ENCODE measurements at places on chromosomes 11 and 22.

GRCh38 chr11:72606748-72607468 lies 67.3 kb downstream of the PDE2A start:
- peak overlapping the region; percentile 64 for H3K27ac ChIP-seq
- no peaks in the 10 kb centered on the region for H3K36me3 ChIP-seq
- H3K27me3 ChIP-seq, result no peaks in the 10 kb centered on the region
- no peak for DNase-seq

DNA sequence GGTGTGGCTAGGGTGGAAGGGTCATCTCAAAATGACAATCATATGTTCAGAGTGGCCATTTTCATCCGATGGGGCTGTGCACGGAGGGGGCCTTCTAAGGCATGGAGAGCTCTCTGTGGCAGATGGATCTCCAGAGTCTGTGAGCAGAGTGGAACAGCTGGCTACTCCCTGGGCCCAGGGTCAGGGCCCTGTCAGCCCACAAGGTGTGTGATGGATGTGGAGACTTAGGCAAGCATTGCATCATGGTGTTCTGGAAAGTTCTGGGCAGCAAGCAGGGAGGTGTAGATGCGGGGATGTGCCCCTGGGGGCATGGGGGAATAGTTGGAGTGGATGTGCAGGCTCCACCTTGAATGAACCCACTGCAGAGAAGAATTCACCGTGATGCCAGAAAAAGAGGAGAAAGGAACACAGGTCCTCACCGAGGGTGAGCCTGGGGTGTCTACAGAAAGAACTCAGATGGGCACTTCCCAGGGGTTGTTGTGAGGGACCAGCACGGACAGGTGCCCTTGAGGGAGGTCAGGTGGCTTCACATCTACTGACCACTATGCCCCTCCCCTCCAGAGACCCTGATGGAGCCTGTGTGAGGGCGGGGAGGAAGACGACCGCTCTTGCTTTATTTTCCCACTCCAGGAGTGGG lies 51.1 kb downstream of the CHRDL2 start:
- no peak overlapping the region for H3K27ac ChIP-seq
- peaks cover 30% of the 10 kb centered on the region for H3K4me1 ChIP-seq
- no peaks in the 10 kb centered on the region for H3K27me3 ChIP-seq
- no peak overlapping the region for H3K4me3 ChIP-seq
- DNase-seq, result peak; percentile 48
- H3K36me3 ChIP-seq, result no peaks in the 10 kb centered on the region

GRCh38 chr11:125068368-125068767 lies 5.3 kb downstream of the SLC37A2 start:
- H3K27ac ChIP-seq, result no peak overlapping the region
- H3K4me3 ChIP-seq, result no peak overlapping the region
- H3K36me3 ChIP-seq, result no peaks in the 10 kb centered on the region
- DNase-seq, result no peak

GRCh38 chr11:16902781-16903378 lies 111.3 kb downstream of the PLEKHA7 start:
- H3K36me3 ChIP-seq, result no peaks in the 10 kb centered on the region
- H3K27me3 ChIP-seq, result no peaks in the 10 kb centered on the region
- no peak for DNase-seq
- H3K27ac ChIP-seq, result no peak overlapping the region

DNA sequence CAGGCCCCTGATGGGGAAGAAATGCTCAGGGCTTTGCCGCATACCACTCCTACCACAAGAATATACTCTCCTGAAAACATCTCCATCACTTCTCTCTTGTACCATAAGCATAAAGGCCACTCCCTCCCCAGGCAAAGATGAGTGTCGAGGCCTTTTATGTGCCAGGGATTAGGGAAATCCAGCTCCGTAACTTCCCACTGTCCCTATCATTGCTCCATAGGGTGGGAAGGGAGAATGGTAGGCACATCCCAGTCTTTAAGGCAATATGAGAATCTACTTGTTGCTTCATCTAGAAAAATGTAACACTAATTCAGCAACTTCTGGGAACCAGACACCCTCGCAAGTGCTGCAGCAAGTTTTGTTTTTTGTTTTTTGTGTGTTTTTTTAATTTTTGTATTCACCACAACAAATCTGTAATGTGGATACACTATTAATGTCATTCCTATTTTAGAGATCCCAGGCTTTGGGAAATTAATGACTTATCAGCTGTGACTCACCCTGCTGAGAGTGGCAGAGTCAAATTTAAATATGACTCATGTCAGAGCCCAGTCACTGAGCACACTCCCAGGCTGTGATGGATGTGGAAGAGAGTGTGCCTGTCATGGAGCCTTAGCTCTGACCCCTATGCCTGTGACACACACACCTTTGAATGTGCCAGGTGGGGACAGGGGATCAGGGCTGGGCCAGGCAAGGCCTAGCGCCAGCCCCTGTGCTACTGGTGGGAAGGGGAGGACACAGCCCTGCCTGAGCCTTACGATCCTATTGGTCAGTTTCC lies 23.4 kb downstream of the PANX1 start:
- peaks cover 7% of the 10 kb centered on the region for H3K36me3 ChIP-seq
- no peaks in the 10 kb centered on the region for H3K27me3 ChIP-seq
- no peak overlapping the region for H3K4me3 ChIP-seq
- H3K27ac ChIP-seq, result peak overlapping the region; percentile 42

DNA sequence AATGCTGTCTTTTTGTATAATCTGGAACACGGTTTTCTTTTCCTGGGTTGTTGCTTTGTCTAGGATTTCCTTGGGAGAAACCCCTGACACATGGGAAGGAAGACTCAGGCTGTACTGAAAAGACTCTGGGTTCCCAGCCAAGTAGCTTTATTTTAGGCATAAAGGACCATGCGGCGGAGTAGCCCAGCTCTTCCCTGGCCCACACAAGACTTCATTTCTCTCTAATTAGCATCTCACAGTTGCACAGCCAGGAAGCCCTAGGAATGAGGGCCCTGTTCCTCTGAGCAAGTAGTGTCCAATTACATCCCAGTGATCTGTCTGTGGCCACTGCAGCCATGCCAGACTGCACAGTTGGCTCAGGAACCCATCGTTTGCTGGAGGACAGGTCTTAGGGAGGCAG lies 319.5 kb downstream of the TENM4 start:
- H3K4me3 ChIP-seq, result no peak overlapping the region
- DNase-seq, result no peak
- no peak overlapping the region for H3K27ac ChIP-seq

GRCh38 chr11:62399172-62399877 lies 19.5 kb upstream of the SCGB1A1 start:
- H3K27ac ChIP-seq, result peak overlapping the region; percentile 79
- peaks cover 8% of the 10 kb centered on the region for H3K4me1 ChIP-seq
- no peaks in the 10 kb centered on the region for H3K27me3 ChIP-seq
- peak; percentile 50 for DNase-seq
- H3K4me3 ChIP-seq, result no peak overlapping the region

GRCh38 chr11:18314784-18315523 lies 7.0 kb downstream of the HPS5 start:
- no peak overlapping the region for H3K4me3 ChIP-seq
- DNase-seq, result no peak
- peak overlapping the region; percentile 49 for H3K27ac ChIP-seq
- H3K4me1 ChIP-seq, result no peaks in the 10 kb centered on the region
- peaks cover 9% of the 10 kb centered on the region for H3K36me3 ChIP-seq
- H3K27me3 ChIP-seq, result no peaks in the 10 kb centered on the region

GRCh38 chr22:30694640-30695350 lies at the start of gene OSBP2:
OSBP2 (plus strand) TSS chr22:30694874; CDS start chr22:30694910, 36 bp downstream.
- DNase-seq, result no peak
- H3K4me3 ChIP-seq, result peak within 1 kb of the TSS; percentile 46
- H3K4me1 ChIP-seq, result peaks cover 13% of the 10 kb centered on the region
- H3K36me3 ChIP-seq, result no peaks in the 10 kb centered on the region
- H3K27me3 ChIP-seq, result no peaks in the 10 kb centered on the region

DNA sequence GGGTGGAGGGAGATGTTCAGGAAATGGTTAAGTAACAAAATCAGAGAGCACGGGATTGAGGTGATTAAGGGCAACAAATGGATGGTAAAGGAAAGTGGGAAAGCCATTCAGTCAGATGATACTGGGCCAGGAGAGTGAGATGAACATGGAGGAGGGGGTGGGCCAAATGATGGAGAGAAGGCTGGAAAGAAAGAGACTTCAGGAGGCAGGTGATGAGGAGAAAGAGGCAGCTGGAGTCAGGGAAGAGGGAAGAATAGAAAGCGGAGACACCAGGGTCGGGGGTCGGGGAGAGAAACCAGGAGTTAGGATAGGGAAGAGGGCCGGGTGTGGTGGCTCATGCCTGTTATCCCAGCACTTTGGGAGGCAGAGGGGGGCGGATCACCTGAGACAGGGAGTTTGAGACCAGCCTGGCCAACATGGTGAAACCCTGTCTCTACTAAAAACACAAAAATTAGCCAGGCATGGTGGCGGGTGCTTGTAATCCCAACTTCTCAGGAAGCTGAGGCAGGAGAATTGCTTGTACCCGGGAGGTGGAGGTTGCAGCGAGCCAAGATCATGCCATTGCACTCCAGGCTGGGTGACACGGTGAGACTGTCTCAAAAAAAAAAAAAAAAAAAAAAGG lies 4.7 kb upstream of the KDM2A start:
- no peaks in the 10 kb centered on the region for H3K36me3 ChIP-seq
- no peak overlapping the region for H3K4me3 ChIP-seq
- H3K27me3 ChIP-seq, result no peaks in the 10 kb centered on the region
- no peak for DNase-seq

- peaks cover 70% of the 10 kb centered on the region for H3K4me1 ChIP-seq
- DNase-seq, result no peak
- H3K27me3 ChIP-seq, result no peaks in the 10 kb centered on the region
- no peaks in the 10 kb centered on the region for H3K36me3 ChIP-seq
- peak overlapping the region; percentile 99 for H3K27ac ChIP-seq
- H3K4me3 ChIP-seq, result peak overlapping the region; percentile 92
Measured at GRCh38 chr11:117096201-117096991, 1.8 kb downstream of the SIK3 start.

- H3K4me1 ChIP-seq, result peaks cover 13% of the 10 kb centered on the region
- peak overlapping the region; percentile 18 for H3K27ac ChIP-seq
- no peaks in the 10 kb centered on the region for H3K36me3 ChIP-seq
- no peak for DNase-seq
- H3K4me3 ChIP-seq, result no peak overlapping the region
- no peaks in the 10 kb centered on the region for H3K27me3 ChIP-seq
Measured at GRCh38 chr11:44797886-44798606, 71.3 kb downstream of the TSPAN18 start.

- no peaks in the 10 kb centered on the region for H3K36me3 ChIP-seq
- peaks cover 2% of the 10 kb centered on the region for H3K27me3 ChIP-seq
- H3K27ac ChIP-seq, result no peak overlapping the region
- no peak overlapping the region for H3K4me3 ChIP-seq
- no peak for DNase-seq
Measured at GRCh38 chr11:128285321-128285720, 302.0 kb downstream of the ETS1 start.

DNA sequence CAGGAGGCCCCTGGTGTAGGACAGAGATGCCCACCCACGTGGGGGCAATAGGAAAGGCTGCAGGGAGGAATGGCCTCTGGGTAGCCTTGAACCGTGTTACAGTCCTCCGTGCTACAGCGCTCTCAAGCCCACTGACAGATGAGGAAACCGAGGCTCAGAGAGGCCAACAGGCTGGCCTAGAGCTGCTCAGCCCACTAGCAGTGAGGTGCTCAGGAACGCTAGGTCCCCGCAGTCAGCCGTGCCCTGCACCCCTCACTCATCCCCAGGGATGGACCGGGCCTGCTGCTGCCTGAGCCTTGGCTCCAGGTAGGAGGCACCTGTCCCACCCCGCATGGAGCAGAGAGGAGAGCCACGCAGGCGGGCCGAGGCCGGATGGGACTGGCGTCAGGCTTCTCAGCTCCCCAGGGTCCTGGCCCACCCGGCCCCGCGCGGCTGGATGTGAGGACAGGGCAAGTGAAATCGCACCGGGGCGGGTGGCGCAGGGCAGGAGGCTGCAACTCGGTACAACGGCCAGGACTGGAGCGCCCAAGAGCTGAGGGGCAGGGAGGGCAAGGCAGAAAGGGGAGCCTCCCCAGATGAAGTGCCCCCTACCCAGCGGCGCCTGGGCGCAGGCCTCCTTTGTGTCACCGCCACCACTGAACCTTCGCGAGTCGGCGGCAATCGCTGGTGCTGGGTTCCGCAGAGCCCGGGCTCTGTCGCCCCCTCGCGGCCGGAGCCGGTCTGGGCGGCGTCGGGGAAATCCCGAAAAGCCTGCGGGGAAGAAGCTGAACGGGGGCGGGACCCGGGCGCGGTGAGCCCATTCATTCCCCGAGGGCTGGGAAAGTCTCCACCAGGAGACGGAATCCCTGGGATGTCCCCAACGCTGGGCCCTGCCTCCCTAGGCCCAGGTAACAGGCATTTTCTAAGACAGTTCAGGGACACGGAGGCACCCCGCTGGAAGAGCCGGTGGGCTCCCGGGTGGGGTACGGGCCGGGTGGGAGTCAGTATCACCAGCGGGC lies 8.4 kb upstream of the SLC2A11 start:
- peak; percentile 90 for DNase-seq
- no peaks in the 10 kb centered on the region for H3K36me3 ChIP-seq
- H3K4me3 ChIP-seq, result no peak overlapping the region
- peaks cover 22% of the 10 kb centered on the region for H3K4me1 ChIP-seq
- H3K27me3 ChIP-seq, result peaks cover 5% of the 10 kb centered on the region
- H3K27ac ChIP-seq, result no peak overlapping the region

- DNase-seq, result no peak
- H3K36me3 ChIP-seq, result no peaks in the 10 kb centered on the region
- H3K27me3 ChIP-seq, result no peaks in the 10 kb centered on the region
- no peaks in the 10 kb centered on the region for H3K4me1 ChIP-seq
Measured at GRCh38 chr11:125923012-125923579, 18.8 kb downstream of the DDX25 start.

DNA sequence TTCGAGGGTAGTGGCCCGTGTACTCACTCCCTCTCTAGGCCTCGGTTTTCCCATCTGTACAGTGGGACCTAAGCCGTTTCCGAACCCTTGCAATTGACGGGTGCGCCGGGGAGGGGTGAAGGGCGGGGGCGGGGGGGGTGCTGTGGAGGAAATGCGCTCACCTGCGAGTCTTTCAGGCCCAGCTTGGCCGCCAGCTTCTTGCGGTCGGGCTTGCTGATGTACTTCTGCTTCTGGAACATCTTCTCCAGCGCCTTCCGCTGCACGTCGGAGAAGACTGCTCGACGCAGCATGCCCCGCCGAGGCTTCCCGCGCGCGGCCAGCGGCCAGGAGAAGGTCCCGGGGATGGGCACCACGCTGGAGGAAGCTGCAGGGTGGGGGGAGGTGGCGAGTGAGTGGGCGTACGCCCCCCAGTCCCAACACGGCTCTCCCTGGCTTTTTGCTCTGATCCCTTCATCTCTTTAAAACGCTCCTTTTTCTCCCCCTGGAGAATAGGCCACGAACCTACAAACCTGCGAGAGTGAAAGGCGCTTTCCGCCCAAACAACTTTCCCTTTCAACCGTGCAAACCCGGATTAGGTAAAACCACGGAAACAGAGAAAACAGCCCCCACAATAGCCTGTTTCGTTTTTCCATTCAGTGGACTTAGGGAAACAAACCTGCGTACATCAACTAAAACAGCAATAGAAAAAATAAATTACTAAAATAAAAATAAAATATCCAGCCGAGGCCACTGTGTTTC lies 3.2 kb downstream of the DBX1 start:
- DNase-seq, result no peak
- H3K27me3 ChIP-seq, result peaks cover 16% of the 10 kb centered on the region
- no peak overlapping the region for H3K27ac ChIP-seq
- H3K4me3 ChIP-seq, result no peak overlapping the region
- peaks cover 20% of the 10 kb centered on the region for H3K4me1 ChIP-seq
